Spinal cord (tissue), 10 donors: ENCODE measurements at places on chromosomes 1 and 21. TPM values are rescaled to one million over a fixed set of nuclear protein-coding genes. Genes with fewer than 3 reads are reported as not detected.

ZMPSTE24 gene
- 39.2 TPM for total RNA-seq

CDK18 gene
- total RNA-seq: 14.0 TPM

MTMR11 gene
- total RNA-seq: 7.9 TPM

POLR3GL gene
- total RNA-seq: 12.2 TPM

DNA sequence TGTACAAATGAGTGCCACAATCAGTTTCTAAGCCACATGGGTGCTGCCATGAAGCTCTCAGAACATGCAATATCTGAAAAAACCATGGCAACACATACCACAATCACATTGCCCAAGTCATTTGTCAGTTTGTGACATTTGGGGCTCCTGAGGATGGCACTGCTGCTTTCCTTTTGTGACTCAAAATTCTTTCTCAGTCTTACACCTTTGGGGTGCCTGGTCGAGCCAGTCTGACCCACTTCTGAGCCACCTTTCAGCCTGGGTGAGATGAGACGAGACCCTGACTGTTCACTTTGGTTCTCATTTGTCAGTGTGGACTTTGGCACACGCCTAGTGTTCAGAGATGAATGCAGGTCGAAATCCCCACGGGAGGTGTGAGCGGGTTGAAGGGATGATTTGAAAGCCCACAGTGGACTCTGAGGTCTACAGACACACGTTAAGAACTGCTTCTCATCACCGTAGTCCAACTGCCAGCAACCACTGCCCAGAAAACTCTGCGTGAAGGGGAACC is 8.0 kb downstream of the BATF3 start:
- no peak for DNase-seq

DNA sequence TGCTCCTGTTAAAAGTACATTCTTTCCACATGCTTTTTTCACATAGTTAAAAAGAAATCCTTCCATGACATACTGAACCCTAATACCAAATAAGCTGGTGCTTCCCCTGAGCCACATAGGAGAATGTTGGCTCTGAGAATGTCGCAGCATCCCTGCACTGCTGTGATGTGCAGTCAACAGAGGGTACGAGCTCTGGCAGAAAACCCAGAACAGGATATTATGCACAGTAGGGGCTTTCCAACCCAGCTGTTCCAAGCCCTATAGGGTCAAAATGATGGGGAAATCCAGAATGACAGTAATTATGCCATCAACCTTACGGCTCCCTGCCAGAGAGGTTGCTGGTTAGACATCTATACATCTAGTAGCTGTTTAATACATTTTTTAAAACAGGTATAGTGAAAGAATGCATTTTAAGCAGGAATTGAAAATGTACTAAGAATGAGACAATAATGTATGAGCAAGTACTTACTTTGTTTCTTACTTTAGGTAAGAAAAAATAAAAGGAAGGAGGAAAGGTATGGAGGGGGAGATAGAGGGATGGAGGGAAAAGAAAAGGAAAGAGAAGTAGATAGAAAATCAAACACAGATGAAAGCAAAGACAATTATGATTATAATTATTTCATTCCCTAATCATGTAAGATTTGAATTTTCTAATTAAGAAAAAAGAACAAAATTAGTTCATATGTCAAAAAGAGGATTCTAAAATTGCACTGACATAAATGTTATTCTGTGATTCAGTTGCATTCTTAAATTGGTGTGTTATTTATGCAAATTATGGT is 126.0 kb downstream of the NR5A2 start:
- no peak for DNase-seq

- no peak for DNase-seq
Measured at GRCh38 chr1:11886986-11887665, 28.4 kb upstream of the NPPB start.

- DNase-seq: no peak
Measured at GRCh38 chr1:32991819-32992488, 27.3 kb upstream of the RNF19B start.

DNA sequence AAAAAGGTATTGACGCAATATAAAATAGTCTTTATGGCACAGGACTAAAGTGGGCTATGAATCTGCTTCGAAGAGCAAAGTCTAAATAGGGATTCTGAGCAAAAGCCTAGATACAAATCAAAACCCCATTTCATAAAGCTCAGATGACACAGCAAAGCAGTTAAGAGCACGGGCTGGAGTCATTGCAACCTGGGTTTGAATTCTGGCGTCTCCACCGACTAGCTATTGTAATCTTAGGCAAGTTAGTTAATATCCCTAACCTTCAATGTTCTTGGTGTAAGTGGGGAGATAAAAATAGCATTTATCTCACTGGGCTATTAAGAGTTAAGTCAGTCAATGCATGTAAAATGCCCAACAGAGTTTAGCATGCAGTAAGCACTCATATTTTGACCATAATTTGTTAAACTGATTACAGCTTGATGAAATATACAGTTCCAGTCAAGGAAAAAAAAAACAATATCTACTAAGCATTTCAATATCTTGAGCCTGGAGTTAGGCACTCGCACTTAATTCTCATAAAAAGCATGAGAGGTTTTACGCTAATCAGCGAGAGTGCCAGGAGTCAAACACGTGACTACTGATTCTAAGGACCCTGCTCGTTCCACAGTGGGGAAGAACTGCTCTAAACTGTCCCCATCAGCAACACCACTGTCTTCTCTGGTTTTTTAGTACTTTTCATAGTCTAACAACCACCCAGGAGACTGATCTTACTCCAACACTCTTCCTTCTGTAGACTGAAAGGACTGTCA is 75.5 kb downstream of the JAK1 start:
- DNase-seq: no peak

- no peak for DNase-seq
Measured at GRCh38 chr1:202843081-202843480, 32.3 kb downstream of the PCAT6 start.

- no peak for DNase-seq
Measured at GRCh38 chr1:247357781-247358211, 26.1 kb upstream of the ZNF496 start.

DNA sequence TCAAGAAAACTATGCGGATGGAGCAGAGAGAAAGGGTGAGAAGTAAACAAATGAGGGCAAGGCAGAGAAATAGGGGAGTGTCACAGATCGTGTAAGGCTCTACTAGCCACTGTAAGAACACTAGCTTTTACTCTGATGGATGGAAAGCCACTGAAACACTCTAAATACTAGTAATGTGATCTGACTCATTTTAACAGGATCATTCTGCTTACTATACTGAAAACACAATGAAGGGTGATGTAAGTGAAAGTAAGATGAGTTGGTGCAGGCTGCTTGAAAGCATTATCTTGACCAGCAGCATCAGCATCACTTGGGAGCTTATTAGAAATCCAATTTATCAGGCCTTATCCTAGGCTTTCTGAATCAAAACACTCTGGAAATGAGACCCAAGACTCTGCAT is 32.7 kb downstream of the TUT4 start:
- no peak for DNase-seq

DNA sequence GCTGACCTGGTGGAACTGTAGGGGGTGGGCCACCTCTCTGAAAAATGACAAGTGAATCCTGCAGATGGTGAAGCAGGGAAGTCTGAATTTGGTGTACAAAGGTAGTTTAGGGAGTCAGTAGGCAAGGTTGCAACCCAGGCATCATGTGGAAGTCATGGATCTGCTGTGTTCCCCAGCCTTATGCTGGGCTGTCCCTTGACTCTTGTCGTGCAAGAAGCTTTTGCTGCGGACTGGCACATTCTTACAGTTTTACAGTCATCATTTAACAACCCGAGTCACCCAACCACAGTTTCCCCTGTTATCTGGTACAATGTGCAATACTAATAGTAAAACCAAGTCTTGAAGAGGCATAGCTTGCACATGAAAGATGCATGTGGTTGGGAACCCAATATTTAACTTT is 13.2 kb downstream of the RHOU start:
- DNase-seq: no peak

GRCh38 chr21:44878053-44878982 is 4.8 kb upstream of the PTTG1IP start:
- DNase-seq: no peak

- DNase-seq: peak; percentile 20
Measured at GRCh38 chr1:161131523-161132409, 701 bp downstream of the DEDD start.

DNA sequence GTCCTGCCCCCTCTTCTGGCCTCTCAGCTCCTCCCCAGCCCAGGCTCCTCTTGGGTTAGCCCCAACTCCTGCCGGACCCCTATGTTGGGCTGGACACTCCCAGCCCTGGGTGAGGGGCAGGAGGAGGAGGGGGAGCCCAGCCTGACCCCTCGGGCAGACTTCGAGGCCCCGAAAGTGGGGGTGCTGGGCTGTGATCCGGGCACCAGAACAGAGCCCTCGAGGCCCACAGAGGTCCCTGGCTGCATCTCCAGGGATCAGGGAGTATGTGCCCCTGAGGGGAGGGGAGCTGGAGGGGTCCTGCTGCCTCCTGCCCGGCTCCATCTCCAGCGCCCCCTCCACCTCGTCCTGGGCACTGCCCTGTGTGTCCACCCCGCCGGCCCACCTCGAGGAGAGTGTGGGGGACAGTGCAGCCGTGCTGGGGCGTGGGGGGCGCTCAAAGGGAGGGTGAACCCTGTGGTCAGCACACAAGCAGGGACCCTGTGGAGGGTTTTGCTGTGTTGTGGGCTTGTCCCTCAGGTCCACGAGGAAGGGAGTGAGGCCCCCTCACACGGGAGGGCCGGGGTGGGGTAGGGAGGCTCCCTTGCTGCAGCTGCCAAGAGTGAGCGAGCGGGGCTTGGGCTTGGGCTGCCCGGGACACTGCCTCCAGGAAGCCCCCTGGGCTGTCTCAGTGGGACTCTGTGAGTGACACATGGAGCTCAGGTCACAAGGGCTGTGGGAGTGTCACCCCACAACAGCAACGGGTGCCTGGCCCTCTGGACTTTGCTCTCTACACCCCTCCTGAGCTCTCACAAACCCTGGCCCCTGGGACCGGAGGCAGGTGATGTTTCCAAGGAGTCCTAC is 54.4 kb downstream of the COL18A1 start:
- DNase-seq: no peak

- DNase-seq: no peak
Measured at GRCh38 chr21:38897532-38898421, 92.0 kb downstream of the ETS2 start.
